ENCODE measurements at places on chromosomes 2 and 18.

- no peak for DNase-seq
Measured at GRCh38 chr2:216849987-216850386, 9.9 kb downstream of the TNP1 start.

GRCh38 chr2:223486751-223487150 lies 115.4 kb downstream of the SCG2 start:
- DNase-seq, result no peak

GRCh38 chr2:54469484-54470053 lies 13.4 kb downstream of the SPTBN1 start:
- DNase-seq, result no peak

GRCh38 chr2:3001615-3002560 lies 375.7 kb downstream of the EIPR1 start:
- no peak for DNase-seq

DNA sequence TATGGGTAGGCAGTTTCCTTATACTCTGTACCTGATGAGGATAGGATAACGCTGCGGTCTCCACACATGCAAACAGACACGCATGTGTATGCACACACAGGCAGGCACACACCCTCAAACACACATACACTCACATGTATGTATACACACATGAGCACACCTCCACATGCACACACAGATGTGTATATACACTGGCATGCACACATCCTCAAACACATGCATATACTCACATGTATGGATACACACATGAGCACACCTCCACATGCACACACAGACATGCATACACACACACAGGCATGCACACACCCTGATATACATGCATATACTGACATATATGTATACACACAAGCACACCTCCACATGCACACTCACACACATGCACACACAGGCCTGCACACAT lies 267.8 kb upstream of the HDAC4 start:
- DNase-seq, result no peak

DNA sequence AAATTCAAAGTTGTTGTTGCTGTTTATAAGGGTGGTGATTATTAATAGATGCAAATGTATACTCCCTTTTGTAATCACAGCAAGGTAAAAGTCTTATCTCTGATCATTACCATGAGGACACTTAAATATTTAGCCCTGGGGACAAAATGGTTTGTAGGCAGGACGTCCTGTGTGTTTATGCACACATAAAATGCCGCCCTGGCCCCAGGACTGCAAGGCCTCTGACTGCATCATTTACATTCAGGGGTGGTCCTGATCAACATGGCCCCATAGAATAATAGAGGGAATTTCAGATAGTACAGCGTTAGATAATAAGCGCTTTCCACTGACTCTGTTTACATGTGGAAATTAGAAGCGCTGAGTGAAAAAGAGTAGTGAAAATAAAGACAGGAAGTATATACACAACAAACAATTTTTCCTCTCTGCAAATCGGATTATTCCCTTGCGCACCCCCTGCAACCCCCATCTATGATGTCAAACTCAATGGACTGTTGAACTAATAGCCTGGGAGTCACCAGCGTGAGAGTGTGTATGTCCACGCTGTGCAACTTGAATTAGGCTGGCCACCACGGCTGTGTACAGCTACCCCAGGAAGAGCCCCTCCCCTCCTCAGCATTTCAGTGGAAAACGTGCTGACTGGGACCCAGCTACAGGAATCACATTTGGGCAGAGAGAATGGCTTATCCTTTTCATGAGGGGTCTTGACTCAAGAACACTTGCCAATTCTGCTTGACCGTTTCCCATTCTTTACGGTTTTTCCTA lies 291.5 kb downstream of the SOX11 start:
- DNase-seq, result no peak
